ENCODE measurements at places on chromosomes 12 and 14.

DNA sequence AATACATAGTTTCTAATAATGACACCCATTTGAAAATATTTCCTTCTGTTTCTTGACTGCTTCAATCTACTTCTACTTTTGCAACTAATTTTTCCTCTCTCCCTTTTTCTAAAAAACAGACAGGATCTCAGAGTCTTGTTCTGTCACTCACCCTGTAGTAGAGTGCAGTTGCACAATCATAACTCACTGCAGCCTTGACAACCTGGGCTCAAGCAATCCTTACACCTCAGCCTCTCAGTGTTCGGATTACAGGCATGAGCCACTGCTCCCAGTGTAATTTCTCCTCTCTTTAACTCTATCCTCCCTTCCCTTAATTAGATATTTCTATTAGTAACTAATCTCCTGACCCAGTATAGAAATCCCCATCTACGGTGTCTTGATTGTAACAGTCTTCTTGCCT, 45.4 kb downstream of the SENP1 start:
- no peak for DNase-seq

DNA sequence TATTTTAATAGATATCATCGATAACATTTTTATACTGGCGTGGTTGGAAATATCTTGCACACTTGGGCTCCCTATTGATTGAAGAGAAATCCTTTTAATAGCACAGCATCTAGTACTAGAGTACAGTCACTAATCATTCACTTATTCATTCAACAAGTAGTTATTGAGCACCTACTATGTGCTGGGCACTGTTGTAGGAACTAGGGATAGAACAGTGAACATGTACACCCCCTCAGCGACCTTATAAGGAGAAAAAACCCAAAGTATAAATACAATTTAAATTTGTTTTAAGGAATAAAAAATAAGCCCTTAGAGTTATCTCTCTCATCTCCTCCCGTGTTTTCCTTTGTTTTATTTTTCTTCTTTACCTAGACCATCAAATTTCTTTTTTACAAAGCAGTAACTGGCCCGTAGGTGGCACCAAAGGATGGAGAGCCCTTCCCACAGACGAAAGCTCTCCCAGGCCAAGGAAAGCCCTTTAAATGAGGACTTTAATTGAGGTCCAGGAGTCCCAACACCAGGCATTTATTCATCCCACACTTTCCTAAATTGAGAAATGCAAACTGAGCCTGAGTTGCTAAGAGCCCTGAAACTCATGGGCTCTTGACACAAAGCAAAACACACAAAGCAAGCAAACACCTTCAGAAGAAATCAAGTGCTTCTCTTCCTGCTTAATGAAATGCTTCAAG, 29.0 kb downstream of the PEBP1 start:
- DNase-seq: peak; percentile 33

- peak; percentile 86 for DNase-seq
These were observed at the start of gene GDF11 for GRCh38 chr12:55742719-55743405. GDF11 (plus strand) TSS chr12:55743122; CDS start chr12:55743317, 195 bp downstream.

- no peak for DNase-seq
These were observed 529 bp downstream of the PHLDA1 start for GRCh38 chr12:76031081-76031413.

DNA sequence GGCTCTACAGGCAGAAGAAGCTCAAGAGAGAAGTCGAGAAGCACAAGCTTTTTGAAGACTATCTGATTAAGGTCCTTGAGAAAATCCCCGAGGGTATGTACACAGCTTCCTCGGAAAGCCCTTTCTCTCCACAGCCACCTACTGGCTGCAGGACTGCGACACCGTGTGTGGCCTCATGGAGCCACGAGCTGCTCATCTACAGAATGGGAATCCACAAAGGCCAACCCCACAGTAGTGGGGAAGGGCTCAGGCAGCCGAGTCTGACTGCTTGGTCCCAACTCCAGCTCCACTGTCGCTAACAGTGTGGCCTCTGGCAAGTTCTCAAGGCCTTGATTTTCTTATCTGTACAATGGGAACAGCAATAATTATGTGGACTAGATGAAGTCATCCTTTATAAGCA, 2.5 kb downstream of the CCDC197 start:
- no peak for DNase-seq

- DNase-seq: peak; percentile 77
These were observed 9.1 kb downstream of the NEMP1 start for GRCh38 chr12:57069523-57069922.

DNA sequence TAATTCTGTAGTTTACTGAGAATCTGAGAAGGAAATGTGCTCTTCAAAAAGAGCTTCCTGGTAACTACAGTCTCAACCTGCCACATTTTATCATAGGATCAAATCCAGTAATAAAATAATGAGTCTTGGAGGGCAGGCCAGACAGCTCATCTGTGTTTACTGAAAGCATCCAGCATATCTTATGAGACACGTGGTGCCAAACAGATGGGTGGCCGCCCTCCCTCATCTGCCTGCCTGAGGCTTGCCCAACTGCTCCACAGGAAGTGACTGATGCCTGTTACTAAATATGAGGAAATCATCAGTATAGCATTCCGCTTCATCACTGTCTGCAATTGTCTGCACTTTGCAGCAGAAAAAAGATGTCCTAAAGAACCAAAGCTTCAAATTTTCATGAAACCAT, 13.5 kb downstream of the DHRS7 start:
- DNase-seq: no peak

- DNase-seq: no peak
These were observed 152.1 kb downstream of the SLC8A3 start for GRCh38 chr14:70036665-70037064.

- DNase-seq: no peak
These were observed 6.1 kb upstream of the PSMA3 start for GRCh38 chr14:58238252-58239243.

- DNase-seq: no peak
These were observed 7.0 kb downstream of the PYGL start for GRCh38 chr14:50937325-50937724.

DNA sequence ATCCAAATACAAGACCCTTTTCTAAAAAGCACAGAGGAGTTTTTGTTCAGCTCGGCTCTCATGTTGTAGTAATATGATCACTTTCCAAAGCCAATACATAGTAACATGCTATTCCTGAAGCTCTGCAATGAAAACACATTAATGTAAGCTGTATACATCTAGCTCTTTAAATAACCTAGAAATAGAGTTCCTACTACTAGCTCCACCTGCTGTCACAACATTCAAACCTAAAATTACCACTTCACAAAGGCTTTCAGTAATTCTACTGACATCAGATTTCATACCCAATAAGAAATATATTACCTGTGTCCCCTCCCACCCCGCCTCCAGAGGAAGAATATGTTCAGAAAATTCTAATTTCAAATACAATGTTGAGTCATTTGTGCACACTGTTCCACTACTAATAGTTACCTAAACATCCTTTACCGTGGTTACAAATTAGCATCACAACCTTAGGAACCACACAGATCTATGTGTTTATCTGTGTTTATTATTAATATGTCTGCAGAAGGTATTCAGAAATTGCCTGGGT, 17.8 kb downstream of the EFCAB11 start:
- no peak for DNase-seq

Measured in RPMI8226 (cell line).